ENCODE measurements at places on chromosomes 1 and 21. TPM values are rescaled to one million over a fixed set of nuclear protein-coding genes. Genes with fewer than 3 reads are reported as not detected.

DNA sequence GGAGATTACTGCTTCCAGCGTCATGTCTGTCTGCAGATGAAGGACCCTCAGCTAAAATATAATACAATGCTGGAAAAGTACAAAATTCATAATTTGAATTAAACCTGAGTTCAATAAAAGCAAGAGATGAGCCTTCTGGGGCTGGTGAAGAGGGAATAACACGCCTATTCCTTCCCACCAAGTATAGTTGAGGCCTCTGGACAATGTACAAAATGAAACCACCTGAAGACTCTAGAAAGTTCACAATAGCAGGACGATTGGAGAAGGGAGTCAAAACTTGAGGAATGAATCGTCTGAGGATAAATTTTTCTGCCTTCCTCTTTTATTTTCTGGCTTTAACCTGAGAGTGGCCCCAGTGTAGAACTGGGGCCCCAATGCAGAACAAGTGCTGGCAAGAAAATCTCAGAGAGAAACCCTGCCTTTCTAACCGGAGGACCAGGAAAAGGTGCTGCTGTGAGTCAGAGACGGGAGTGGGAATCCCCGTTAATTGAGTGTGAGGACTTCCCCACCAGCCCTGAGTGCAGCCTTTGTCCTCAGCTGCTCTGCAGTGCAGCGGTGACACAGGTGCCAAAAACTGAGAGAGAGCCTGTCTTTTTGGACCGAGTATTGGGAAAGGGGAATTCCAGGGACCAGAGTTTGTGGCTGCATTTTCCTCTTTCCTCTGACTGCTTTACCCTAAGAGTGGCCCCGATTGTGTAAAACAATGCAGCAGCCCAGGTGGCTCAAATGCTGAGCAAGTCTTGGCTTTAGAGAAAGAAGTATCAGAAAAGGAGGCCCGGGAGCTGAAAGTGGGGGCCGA, 264.9 kb downstream of the DYRK1A start:
- DNase-seq = no peak

GRCh38 chr21:28910280-28910887, 82.3 kb downstream of the LTN1 start:
- DNase-seq = no peak

Gene LENEP
- total RNA-seq = not detected

Gene KCNE2
- total RNA-seq = not detected

DNA sequence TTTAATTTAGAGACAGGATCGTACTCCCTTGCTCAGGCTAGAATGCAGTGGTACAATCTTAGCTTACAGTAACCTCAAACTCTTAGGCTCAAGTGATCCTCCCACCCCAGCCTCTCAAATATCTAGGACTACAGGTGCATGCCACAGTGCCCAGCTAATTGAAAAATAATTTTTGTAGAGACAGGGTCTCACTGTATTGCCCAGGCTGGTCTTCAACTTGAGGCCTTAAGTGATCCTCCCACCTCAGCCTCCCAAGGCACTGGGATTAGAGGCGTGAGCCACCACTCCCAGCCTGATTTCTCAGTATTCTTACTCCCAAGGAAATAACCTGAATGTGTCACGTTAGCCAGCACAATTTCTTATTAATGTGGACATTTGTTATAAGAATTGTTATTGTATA, 9.8 kb downstream of the RLF start:
- no peak for DNase-seq

DNA sequence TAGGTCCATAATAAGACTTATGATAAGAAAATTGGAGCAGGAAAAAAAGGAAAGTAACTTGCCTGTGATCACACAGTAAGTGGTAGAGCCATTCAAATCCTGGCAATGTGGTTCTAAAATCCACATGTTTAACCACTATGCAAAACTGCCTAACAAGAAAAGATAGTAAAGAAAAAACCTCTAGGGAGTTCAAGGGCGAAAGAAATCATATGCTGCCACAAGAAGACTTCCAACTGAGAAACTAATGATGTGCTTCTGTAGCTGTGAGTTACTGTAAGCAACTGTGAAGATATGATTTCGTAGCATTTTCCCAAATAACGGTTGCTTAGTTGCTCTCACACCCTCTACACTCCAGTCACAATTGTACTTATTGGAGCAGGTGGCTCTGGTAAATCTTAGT, 20.9 kb upstream of the LYPLAL1 start:
- no peak for DNase-seq

Gene HMCN1
- total RNA-seq = 18.7 TPM

DNA sequence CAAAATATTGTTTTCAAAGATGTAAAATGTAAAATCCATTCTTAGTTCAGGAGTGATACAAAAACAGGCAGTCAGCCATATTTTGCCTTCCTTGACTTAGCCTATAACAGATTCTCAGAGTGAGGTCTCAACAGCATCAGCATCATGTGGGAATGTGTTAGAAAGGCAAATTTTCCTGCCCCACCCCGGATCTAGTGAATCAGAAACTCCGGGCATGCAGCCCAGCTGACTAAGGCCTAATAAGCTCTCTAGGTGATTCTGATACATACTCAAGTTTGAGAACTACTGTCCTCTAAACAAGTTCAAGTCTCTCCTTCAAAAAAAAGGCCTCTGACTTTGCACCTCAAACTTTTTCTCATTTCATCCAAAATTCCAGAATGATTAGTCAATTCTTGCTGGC, 46.9 kb upstream of the PRRC2C start:
- peak; percentile 99 for DNase-seq

DNA sequence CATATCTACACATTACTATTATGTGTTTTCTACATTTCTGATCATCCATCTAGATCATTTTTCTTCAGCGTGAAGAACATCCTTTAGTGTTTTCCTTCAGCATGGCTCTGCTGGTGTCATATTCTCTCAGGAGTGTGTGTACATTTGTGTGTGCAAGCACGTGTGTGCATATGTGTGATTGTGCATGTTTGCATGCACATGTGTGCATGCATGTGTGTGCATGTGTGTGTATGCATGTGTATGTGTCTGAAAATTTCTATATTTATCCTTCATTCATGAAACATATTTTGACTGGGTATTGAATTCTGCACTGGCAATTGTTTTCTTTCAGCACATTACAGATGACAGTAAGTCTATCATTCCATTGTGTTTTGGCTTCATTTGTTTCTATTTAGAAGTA, 74.6 kb downstream of the FHAD1 start:
- no peak for DNase-seq

Gene MLLT11
- 3.7 TPM for total RNA-seq

Gene TMPRSS15
- total RNA-seq = not detected

Gene CSF3R
- total RNA-seq = not detected

- no peak for DNase-seq
These were observed 549.1 kb downstream of the PTBP2 start for GRCh38 chr1:97270508-97271307.

GRCh38 chr21:41758550-41758949, 8.3 kb downstream of the RIPK4 start:
- peak; percentile 25 for DNase-seq

DNA sequence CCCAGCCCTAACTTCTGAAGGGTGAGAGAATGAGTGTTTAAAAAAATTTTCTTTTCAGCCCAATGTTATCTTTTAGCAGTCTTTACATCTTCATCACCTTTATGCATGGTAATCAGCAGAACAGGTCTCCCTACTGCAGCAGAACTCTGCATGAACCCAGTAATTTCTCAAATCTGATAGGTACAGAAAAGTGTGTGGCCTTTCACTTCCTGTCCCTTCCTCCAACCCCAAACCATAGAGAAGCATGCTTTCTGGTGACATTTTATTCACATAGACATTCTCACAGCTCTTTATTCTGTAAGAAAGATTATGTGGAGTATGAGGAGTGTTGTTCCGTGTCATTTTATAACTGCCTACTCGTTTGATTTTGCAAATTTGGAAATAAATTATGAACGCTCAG, 68.6 kb downstream of the RPAP2 start:
- DNase-seq = no peak

DNA sequence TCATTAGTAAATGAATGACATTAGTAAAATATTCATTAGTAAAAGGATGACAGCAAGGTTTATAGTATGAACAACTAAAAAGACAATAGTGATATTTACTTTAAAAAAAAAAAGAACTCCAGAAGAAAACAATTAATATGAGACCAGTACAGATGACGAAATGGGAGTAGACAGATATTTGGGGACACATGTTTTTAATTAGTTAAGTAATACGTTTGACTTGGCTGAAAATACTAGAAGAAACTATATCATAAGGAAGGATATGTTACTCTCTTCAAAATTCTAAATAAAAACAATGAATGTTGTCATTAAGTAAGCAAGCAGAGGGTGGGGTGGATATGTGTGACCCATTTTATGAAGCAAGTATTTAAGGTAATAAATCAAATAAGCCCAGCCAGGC, 61.9 kb downstream of the GPATCH2 start:
- DNase-seq = peak; percentile 37

- DNase-seq = peak; percentile 52
These were observed 15.5 kb downstream of the TEX38 start for GRCh38 chr1:46687093-46687659.

- no peak for DNase-seq
These were observed 86.8 kb downstream of the GDAP2 start for GRCh38 chr1:117842408-117843170.

- peak; percentile 10 for DNase-seq
These were observed 300.0 kb downstream of the RRAGC start for GRCh38 chr1:38559446-38560165.

GRCh38 chr1:24961961-24962861, 32.1 kb upstream of the RUNX3 start:
- DNase-seq = no peak

Gene ZBTB18
- 9.2 TPM for total RNA-seq

GRCh38 chr1:37989361-37989930, 376 bp downstream of the SF3A3 start:
- DNase-seq = peak; percentile 72

Gene TACSTD2
- 1.5 TPM for total RNA-seq

DNA sequence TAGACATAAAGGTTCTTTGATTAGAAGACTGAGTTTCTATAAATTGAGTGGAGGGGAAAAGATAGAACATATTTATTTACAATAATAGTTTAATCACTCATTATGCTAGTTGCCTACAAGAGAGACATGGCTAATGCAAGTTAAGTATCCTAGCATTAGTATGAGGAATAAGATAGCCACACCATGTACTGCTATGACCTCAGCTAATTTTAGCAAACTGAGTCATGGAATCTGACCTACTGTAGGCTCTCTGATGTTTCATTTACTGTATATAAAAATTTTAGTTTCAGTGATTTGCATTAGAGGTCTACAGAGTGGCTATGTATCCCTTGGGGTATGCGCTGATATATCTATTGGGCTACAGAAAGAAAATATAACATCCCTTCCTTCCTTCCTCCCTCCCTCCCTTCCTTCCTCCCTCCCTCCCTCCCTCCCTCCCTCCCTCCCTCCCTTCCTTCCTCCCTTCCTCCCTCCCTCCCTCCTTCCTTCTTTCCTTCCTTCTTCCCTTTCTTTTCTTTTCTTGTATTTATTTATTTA, 5.8 kb downstream of the AGL start:
- DNase-seq = peak; percentile 44

GRCh38 chr1:193634876-193635275, 448.5 kb upstream of the B3GALT2 start:
- no peak for DNase-seq

DNA sequence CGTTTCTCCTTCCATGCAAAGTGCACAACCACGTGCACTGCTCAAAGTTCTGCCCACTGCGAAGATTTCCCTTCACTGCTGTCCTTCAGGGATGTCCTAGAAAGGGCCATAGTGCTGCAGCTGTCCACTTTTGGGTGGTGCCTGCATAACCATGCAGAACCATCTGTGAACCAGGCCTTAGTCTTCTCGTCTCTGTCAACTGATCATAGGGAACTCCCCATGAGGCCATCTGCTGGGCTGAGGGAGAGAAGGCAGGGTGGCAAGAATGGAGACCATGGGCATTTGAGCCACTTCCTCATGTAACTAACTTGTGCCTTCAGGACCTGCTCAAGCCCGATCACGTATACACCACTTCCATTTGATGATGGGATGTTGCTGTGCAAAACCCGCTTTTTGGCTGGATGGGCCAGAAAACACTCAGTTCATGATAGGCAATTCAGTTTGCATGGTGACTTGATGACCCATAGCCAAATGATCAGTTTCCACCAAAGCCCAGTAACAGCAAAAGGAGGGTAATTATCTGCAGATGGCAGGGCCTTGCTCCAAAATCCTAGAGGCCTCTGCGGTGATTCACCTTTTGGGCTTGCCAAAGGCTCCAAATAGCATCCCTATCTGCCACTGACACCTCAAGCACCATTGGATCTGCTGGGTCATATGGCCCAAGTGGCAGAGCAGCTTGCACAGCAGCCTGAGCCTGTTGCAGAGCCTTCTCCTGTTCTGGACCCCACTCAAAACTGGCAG, 9.5 kb downstream of the ST6GALNAC5 start:
- peak; percentile 87 for DNase-seq

GRCh38 chr1:243730487-243731150, 119.4 kb downstream of the AKT3 start:
- DNase-seq = no peak

Gene AGO4
- total RNA-seq = 6.4 TPM

- DNase-seq = no peak
These were observed 2.8 kb downstream of the VPS72 start for GRCh38 chr1:151187205-151187604.

DNA sequence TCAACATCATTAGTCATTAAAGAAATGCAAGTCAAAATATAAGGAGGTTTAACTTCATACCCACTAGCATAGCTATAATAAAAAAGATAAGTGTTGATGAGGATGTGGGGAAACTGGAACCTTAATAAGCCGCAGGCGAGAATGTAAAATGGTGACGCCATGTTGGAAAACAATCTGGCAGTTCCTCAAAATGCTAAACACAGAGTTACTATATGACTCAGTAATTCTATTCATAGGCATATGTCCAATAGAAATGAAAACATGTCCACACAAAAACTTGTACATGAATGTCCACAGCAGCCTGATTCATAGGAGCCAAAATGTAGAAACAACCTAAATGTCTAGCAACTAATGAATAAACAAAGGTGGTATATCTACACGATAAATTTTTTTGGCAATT, 23.2 kb downstream of the DDX59 start:
- DNase-seq = no peak

DNA sequence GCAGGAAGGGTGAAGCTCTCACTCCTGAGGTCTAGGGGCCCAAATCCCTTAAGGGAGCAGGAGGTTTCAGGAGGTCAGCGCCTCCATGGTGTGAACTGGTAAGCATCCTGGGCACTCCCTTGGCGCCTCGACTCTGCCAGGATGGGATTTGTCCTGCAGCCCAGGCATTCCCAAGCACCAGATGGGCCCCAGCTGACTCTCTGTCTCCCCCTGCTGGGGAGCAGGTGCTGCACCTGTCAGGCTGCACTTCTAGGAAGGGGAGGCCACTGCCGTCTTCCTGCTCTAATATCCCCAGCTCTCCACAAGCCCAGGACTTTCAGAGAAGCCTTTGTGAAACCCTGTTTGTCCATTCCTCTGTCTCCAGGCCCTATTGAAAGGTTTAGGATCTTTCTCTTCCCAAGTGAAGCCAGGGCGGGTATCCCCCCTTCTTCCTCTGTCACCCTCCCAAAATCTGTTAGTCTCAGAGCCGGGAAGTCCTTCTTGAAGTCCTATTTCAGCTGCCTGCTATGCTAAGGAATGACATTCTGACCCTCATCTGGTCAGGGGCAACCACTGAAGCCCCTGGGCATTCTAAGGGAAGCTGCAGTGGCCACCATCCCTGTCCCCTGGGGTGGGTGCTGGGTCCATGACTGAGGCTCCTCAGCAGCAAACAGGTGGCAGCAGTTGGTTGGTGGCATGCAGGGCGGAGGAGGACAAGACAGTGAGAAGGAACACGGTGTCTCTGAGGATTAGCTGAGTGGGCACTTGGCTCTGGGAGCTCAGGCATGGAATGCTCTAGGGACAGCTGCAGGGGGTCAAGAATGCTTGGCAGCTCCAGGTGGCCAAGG, 3.2 kb downstream of the MYBPH start:
- DNase-seq = peak; percentile 73

- DNase-seq = no peak
These were observed 59.3 kb downstream of the AK4 start for GRCh38 chr1:65207317-65207716.
